ENCODE measurements at places on chromosomes 6 and 20. TPM values are rescaled to one million over a fixed set of nuclear protein-coding genes. Genes with fewer than 3 reads are reported as not detected.
A peak's percentile ranks its signal among the peaks of the same experiment; 100 is the strongest.

Gene BMP5
- polyA plus RNA-seq: 6.2 TPM

- no peak for DNase-seq
These were observed 1.2 kb downstream of the MTCH1 start for GRCh38 chr6:36984581-36985416.

DNA sequence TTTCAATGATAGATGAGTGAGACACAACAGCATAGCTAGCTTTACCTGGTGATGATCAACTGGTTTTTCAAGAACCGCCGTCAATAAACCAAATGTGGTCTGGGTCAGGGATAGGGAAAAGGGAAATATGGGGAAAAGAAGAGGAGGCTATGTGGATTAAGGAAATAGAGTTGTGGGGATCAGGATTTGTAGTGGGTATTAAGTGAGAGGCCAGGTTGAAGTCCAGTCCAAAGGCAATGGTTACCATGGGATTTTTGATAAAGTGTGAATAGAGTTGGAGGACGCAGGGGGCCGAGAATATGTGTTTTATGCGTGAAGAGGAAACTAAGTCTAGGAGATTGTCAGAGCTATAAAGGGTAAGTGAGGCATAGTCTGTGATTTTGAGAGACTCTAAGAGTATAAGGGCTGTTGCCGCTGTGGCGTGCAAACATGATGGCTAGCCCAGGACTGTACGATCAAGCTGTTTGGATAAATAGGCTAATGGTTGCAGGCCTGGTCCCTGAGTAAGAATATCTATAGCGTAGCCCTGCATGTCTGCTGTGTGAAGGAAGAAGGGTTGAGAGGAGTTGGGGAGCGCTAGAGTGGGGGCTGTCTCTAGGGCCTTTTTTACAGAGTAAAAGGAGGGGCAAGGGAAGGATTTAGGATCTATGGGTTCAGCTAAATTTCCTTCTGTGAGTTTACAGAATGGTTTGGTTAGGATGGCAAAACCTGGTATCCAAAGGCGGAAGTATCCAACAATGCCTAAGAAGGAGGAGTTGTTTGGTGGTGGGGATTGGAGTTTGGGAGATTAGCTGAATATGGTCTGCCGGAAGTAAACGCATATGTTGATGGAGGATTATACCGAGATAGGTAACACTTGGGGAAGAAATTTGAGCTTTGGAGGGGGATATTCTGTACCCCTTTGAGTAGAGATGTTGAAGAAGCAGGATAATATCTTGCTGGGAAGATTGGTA lies 749.7 kb upstream of the ADGRB3 start:
- DNase-seq: no peak

GRCh38 chr6:128235556-128235955 lies 284.8 kb downstream of the PTPRK start:
- no peak for DNase-seq

DNA sequence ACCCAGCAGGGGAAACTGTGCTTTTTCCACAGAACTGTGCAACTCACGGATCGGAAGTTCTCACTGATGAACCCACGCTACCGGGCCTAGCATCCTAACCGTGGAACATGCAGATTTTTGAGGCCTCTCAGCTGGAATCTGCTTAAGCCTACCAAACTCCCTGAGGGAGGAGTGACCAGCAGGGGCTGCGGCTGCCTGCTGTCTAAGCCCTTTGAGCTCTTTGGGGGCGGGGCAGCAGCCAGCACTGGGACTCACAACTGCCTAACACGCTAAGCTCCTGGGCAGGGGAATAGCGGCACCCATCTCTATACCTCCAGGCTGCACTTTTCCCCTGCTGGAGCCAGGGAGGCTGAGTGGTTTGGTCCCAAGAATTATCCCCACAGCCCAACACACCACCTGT lies 20.4 kb upstream of the METTL24 start:
- DNase-seq: no peak

Gene TCP11
- 0.14 TPM for polyA plus RNA-seq

- peak; percentile 80 for DNase-seq
These were observed 2.7 kb upstream of the PAX1 start for GRCh38 chr20:21702553-21703470.

DNA sequence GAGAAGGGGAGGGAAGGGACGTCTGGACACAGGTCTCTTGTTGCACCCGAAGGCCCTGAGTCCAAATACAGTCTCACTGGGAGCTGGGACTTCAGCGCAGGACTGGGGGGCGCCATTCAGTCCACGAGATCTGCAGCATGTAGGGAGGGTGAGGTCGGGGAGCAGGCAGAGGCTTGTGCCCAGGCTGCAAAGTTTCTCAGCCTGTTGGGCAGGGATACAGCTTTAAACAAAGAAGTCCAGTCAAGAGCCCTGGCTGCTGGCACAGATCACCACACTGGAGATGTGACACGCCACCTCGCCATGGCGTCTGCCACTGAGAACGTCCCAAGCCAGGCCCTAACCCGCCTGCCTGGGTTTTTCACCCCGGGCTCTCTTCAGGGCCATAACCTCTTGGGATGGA lies 256.6 kb downstream of the DLL1 start:
- DNase-seq: no peak

Gene PPIL6
- 1.1 TPM for polyA plus RNA-seq

GRCh38 chr20:41499961-41500725 lies 118.0 kb downstream of the CHD6 start:
- DNase-seq: no peak

- no peak for DNase-seq
These were observed 12.5 kb upstream of the PANK2 start for GRCh38 chr20:3876676-3877075.

DNA sequence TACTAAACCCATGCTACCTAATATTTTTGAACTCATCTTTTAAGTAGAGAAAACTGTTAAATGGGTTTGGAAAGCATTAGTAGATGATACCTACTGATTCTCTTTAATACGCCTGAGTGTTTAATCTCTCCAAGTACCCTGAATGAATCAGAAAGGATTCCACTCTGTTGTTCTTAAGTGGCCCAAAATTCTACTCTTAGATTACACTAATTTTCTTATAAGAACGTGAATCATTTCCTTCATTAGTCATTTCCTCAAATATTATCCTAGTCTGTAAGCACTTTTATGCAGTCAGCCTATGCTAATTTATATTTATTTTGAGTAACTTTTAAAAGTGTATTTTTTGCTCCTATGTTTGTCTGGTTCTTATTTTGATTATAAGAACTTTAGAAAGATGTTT lies 380.0 kb downstream of the BTBD9 start:
- no peak for DNase-seq

GRCh38 chr6:170480050-170480692 lies 72.9 kb downstream of the PSMB1 start:
- DNase-seq: no peak

GRCh38 chr20:47762699-47763268 lies 22.5 kb downstream of the SULF2 start:
- DNase-seq: peak; percentile 21

GRCh38 chr20:4141291-4142240 lies 126.2 kb upstream of the RNF24 start:
- DNase-seq: no peak

DNA sequence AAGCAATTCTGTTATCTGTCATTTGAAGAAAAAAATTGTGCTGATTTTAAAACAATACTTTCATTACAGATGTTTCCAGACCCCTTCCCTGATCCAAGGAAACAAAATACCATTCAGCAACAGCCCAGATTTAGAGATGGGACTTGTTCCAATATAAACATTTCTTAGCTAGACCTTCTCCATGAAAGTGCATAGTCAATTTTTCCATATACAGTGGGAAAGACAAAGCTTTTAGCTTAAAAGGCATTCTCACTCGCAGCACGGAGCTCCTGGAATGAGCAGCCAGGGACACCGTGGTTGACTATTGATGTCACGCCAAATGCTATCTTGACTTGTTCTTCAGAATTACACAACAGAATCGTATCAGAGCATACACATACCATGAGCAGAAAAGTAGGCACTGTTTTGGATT lies 21.5 kb downstream of the LAMA4 start:
- no peak for DNase-seq

GRCh38 chr6:145866456-145867396 lies 52.1 kb upstream of the FBXO30 start:
- DNase-seq: no peak

Gene OR2H2
- polyA plus RNA-seq: not detected

Gene DSN1
- polyA plus RNA-seq: 4.1 TPM

Gene TMEM63B
- polyA plus RNA-seq: 12.1 TPM

GRCh38 chr20:58494923-58495622 lies 20.1 kb downstream of the APCDD1L start:
- no peak for DNase-seq

Gene TBC1D20
- 11.5 TPM for polyA plus RNA-seq

GRCh38 chr20:53643031-53643832 lies 49.6 kb upstream of the ZNF217 start:
- no peak for DNase-seq

Gene SYNJ2
- polyA plus RNA-seq: 8.6 TPM

Gene OARD1
- polyA plus RNA-seq: 21.1 TPM

GRCh38 chr6:154894902-154895301 lies 100.2 kb upstream of the TIAM2 start:
- no peak for DNase-seq

GRCh38 chr20:57680131-57680716 lies 29.6 kb downstream of the PMEPA1 start:
- no peak for DNase-seq

DNA sequence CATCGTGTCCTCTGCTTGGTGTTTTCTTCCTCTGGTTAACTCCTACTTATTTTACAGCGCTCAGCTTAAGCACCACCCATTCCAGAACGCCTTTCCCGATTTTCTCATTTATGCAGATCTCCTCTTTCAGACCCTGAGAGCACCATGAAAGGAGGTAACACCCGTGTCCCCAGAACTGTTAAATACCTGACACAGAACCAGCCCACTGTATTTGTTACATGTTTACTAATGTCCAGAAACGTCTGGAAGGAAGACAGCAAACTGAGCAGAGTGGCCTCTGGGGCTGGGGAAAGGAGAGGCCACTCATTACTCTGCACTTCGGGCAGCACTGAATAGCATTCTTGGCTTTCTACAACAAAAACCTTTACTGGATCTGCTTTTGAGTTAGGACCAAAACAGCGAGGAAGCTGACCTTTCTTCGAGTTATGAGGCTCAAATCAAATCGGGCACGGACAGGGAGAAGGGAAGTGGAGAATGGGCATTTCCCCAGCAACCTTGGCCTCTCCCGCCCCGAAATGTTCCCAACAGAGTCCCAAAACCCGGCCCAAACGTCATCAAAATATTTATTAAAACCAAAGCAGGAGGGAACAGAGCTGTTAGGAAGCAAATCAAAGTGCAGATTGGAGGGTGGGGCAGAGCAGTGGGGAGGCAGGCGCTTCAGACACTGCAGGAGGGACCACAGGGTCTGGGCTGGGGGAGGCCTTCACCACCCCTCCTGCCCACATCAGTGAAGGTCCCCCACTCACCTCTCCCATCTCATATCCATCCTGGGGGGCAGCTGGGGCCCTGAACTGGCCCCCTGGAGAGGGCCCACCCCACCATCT lies 1.1 kb upstream of the NECAB3 start:
- no peak for DNase-seq

GRCh38 chr6:6736791-6737654 lies 148.5 kb downstream of the LY86 start:
- DNase-seq: no peak

Gene FAM217A
- polyA plus RNA-seq: 0.76 TPM

DNA sequence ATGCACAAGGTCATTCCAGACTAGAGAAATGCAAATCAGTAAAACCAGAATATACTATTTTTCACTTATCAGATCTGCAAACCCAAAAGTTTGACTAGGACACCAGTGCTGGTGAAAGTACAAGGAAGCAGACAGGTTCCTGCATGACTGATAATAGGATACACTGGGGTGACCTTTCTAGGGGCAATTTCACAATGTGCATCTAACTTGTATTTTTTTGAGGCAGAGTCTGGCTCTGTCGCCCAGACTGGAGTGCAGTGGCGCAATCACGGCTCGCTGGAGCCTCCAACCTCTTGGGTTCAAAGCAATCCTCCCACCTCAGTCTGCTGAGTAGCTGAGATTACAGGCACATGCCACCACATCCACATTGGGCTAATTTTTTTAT lies 11.4 kb downstream of the COMMD7 start:
- DNase-seq: no peak

GRCh38 chr6:13398421-13398994 lies 70.2 kb upstream of the TBC1D7 start:
- no peak for DNase-seq

- DNase-seq: no peak
These were observed 11.3 kb downstream of the SSR1 start for GRCh38 chr6:7301702-7302101.

Gene SLC35D3
- 0.91 TPM for polyA plus RNA-seq

DNA sequence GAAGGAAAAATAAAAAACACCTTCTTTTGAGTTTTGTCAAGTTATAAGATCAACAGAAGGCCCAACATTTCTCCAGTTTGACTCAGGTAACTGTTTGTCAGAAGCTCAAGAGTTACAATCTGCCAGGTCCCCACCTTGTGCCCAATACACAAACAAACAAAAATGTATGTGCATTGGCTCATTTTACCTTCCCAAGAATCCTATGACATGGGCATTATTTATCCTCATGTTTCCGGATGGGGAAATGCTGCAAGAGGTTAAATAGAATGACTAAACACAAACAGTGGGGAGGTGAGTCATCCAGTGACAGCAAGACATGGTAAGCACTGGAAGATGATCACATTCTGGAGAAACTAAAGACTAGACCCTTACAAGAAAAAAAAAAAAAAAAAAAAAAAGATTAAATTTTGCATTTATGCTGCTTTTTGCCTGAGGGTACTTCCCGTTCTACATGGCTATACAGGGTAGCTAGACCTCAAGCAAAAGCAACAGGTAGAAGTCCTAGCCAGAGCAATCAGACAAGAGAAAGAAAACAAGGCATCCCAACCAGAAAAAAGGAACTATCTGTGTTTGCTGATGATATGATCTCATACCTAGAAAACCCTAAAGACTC lies 23.6 kb upstream of the ANKRD60 start:
- DNase-seq: no peak

DNA sequence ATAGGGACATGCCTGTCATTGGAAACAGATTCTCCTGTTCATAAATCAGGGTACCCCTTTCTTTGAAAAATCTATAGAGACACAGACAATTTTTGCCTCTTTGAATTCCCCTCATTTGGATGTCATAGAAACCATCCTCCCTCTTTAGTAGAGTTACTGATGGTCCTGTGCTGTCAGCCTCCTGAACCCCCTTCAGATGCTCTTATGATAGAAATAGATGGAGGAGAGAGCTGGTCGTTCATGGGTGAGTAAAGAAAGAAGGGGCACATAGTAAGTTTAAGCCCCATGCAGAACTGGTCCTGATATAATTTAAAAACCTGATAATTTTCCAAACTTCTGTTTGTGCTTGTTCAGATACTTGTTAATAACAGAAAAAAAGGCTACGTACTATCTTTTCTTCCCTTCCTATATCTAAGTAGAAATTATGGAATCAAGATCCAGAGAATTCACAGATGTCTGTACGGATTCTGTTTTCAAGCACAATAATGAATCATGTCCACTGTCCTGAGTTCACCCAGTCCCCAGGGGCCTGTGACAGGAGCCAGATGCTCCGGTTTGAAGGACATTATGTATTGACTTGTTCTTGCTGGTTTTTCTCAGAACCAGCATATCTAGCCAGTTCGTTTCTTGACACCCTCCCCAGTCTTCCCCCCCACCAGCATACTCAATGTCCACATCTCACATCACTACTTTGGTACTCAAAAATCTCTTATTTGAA lies 78.1 kb downstream of the NCOA7 start:
- no peak for DNase-seq

GRCh38 chr6:4906293-4907276 lies 97.3 kb downstream of the RPP40 start:
- DNase-seq: no peak
